Right cardiac atrium (tissue), 5 donors: ENCODE measurements at places on chromosomes 1 and 21.

- DNase-seq = peak; percentile 45
Measured at GRCh38 chr1:1121611-1122077, 5.8 kb upstream of the C1orf159 start.

DNA sequence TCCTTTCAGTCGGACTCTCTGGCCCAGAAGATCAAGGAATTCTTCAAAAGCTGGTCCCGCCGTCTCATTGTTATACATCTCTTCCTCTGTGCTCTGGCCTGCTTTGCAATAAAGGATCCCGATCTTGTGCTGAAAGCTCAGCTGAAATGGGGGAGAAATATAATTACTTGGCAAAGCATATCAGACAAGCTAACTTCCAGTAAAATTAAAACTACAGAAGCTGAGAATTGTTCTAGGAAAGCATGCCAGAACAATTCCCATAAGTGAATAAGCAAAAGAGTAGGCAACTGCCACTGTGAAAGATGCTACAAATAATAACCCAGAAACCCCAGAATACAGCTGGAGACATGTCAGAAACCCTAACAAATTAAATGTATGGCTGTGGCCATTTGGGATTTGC, 146.1 kb downstream of the SIPA1L2 start:
- no peak for DNase-seq

DNA sequence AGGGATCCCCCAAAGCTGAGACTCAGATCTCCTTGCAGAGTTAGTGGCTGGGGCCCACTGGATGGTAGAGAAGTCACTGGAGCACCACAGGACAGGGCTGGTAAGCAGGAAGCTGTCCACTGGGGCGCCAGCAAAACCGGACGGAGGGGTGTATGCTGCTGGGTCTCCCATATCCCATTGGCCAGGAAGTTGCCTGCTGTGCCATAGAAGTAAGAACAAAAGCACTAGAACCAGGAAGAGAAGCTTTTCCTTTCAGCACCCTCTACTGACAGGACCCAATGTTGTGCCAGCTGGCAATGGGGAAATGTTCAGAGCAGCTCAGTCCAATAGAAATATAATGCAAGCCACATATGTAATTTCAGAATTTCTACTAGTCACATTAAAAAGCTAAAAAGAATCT, 146.6 kb downstream of the SPATA46 start:
- peak; percentile 15 for DNase-seq

DNA sequence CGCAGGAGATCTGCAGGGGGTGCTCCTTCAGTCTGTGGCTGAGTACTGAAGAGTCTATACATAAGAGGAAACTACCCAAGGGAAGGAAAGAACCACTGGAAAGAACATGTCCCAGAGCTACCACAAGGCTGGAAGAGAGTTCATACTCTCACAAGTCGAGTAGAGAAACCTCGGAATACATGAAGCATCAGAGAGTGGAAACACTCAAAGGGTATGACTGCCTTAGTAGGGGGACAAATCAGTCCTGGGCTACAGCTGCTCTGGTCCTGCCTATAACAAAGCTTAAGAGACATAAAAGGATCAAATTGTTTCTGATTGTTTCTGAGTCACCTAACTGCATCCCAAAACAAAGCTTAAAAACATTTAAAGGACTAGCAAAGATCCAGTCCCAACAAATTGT, 27.4 kb downstream of the TMEM50B start:
- no peak for DNase-seq

DNA sequence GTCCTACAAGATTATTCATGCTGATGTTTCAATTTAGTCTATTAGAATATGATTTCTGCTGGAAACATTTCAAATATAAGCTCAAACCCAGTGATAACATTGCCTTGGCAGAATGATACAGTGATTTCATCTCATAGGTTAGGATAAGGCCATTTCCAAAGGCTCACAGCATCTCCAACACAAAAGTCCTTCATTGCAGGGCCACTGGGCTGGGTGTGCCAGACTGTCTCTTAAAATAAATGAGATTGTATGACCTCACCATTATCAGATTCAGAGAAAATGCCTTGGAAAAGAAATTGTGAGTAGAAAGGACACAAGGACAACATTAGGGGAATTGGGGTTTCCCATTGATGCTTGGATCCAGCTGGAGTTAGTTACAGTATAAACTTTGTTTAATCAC, 30.4 kb downstream of the NGF start:
- no peak for DNase-seq

DNA sequence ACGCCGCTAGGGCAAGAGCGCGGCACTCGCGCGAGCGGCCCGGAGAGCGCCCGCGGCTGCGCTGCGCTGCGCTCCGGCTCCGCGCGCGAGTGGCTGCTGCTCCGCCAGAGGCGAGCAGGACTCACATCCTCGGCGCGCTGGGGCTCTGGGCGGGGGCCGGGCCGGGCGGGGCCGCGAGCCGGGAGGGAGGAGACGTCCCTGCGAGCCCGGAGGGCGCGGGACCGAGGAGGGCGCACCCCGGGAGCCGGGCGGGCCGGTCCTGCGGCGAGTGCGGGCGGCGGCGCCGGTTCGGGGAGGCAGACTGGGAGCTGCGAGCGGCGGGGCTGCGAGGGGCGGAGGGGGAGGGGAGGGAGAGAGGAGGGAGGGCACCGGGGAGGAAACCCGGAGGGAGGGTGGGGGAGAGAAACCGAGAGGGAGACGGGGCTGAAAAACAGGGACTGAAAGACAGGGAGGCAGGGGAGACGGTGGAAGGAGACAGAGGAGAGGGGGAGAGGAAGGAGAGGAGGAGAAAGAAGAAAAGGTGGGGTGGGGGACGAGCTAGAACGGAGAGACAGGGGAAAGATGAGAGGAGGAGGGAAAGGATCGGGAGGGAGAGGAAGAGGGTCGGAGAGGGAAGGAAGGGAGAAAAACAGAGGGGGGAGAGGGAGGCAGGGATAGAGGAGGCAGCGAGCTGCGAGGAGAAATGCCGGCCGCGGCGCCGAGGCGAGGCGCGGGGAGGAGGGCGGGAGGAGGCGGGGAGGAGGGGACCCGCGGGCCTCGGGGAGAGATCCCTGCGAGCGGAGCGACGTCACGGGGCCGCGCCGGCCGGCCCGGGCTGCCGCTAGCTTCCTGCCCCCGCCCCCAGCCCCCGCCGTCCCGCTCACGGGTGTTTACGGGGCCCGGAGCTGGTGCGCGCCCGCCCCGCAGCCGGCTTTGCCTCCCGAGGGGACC, at the start of gene CAMK2N1:
Gene CAMK2N1 (minus strand): TSS at position 684 of the 930 bp plus-strand sequence. CDS start 831 bp downstream, outside the sequence.
- peak; percentile 92 for DNase-seq

DNA sequence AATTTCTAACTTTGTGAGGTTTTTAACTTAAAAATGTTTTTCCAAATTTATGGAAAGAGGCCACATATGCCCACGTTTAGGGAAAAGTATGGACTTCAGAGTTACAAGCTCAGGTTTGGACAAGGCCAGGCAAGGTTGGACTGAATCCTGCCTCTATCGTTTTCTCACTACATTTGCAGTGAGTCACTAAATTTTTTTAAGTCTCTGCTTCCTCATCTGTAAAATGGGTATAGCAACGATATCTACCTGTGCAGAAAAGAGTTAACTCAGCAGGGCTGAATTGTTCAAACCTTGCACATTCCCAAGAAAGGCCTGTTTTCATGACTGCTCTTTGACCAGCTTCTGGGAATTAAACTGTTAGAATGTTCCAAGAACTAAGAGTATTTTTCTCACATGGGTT, 159.1 kb downstream of the LTN1 start:
- no peak for DNase-seq

GRCh38 chr1:116326486-116326885, 46.6 kb upstream of the ATP1A1 start:
- DNase-seq = no peak

DNA sequence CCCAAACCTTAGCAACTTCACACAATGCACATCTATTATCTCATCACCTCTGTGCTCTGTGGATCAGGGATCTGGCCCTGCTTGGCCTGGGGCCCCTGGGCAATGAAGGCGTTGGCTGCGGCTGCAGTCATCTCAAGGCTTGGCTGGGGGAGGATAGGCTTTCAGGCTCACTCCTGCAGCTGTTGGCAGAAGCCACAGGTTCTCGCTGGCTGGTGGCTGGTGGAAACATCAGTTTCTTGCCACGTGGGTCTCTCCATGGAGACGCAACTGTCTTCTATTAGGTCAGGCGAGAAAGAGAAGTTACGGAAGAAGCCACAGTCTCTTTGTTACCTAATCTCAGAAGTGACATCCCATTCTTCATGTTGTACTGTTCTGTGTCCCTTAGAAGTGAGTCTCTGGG, 3.6 kb upstream of the NPPA start:
- DNase-seq = no peak

DNA sequence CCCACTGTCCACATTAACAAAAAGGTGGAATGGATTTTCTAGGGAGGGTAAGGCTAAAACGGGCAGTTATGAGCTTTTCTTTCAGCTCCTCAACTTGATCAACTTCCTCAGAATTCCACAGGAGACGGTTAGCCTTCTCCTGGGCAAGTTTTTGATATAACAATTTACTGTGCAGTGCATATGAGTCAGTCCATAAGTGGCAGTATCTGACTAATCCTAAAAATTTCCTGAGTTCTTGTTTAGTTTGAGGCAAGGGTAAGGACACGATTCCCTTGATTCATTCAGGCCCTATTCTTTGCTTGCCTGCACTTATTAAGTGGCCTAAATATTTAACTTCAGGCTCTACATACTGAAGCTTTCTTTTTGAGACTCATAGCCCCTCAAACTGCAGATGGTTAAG, 6.2 kb upstream of the AADACL3 start:
- DNase-seq = no peak

DNA sequence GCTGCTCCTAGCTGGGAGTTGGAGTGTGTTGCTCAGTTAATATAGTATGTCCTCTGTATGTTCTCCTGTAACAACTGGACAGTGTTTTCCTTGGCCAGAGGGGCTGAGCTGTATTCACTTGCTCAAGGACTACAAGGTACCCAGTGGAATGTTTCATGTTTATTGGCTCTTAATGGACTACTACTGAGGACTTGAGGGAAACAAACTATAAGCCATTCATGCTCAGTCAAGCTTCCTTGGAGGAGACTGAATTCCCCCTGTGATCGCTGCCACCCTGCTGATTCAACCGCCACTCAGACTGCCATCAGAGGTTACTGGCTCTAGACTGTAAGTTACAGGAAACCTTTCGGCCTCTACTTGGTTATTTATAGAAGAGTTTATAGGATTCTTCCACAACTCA, 166.6 kb downstream of the ZC3H11B start:
- no peak for DNase-seq

DNA sequence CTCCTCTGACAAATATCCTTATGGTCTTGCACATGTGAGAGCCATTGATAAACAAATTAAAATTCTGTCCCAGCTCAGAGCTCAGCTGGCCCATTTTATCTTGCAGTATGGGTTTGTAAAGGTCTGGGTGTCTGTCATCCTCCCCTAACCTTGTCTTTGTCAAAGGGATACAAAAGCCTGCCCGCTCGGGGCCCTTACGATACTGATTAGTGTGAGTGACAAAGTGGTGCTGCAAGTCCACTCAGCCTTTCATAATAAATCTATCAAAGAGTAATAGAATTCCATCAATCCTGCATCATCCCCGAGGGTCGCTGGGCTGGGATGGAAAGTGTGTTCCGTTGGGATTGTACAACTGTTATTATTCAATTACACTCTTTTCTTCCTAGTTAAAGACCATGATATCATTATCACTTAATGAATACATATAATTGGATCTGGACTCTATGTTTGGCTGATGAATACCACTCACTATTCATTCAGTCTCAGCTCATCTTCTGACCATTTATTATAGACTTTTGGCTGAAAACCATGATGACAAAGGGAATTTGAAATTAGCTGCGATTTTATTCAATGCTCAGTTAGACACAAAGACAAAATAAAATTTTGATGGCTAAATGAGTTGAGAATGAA, 122.5 kb upstream of the FOXD3 start:
- no peak for DNase-seq

DNA sequence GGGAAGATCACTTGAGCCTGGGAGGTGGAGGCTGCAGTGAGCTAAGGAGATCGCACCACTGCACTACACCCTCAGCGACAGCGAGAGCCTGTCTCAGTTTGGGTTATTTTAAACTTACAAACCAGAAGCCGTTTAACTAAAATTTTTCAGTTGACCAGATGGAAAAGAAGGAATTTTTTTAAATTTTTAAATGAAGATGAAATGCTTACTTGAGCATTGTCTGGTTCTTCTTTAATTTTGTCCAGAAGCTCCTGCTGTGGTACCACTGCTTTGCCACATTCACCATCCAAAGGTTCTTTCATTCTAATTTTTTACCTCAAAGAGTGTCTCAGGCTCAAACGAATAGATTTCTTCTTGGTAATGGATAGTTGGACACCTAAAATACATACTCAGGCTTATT, 1.4 kb downstream of the ZMYM6 start:
- no peak for DNase-seq

DNA sequence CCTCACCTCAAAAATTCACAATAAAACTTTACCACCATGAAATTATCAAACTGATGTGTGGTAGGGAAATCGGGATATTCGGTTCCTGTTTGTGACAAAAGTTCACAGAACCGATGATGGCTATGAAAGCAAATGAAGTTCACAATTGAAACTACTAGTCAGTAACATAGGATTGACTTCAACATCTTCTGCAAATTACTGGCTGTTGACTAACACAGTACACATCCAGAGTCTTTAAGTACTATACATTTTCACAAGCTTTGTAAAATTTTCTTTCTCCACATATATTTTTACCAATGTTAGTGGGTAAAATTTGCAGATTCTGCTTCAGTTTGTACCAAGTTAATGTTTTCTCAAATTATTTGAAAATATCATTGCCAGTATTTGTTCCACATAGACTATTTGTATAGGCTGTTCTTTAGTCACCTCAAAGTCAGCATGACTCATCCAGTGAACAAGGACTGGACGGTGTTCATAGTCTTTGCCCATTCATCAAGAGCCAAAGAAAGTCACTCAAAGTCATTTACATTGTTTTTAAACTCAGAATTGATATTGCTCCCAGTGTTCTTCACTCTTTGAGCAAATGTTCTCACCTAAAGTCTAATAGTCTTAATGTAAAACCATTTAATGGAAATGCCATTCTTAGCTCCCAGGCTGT, 213.4 kb downstream of the USP25 start:
- no peak for DNase-seq

DNA sequence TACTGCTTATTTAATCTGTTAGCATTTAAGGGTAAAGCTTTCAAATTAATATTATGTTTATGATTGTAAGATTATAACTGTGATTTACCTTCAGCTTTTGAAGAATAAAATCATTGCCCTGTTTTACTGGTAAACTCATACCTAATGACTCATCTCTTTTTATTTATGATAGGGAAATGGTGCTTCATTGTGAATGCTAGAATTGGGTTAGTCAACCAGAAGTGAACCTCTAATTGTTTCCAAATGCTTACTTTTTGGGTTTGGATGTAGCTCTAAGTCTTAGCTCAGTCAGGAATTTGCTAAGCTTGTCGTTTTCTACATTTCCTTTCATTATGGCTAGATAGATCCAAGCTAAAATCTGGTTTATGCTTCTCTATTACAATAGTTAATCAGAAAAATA, 59.4 kb downstream of the SLC30A7 start:
- DNase-seq = no peak
